ENCODE measurements at places on chromosomes 1 and 21.

- DNase-seq: no peak
Observed at GRCh38 chr1:109881906-109882287, 28.8 kb upstream of the CSF1 start.

- no peak for DNase-seq
Observed at GRCh38 chr1:53681351-53681976, 57.5 kb downstream of the GLIS1 start.

GRCh38 chr1:33460144-33460543 lies 12.3 kb upstream of the ZSCAN20 start:
- no peak for DNase-seq

DNA sequence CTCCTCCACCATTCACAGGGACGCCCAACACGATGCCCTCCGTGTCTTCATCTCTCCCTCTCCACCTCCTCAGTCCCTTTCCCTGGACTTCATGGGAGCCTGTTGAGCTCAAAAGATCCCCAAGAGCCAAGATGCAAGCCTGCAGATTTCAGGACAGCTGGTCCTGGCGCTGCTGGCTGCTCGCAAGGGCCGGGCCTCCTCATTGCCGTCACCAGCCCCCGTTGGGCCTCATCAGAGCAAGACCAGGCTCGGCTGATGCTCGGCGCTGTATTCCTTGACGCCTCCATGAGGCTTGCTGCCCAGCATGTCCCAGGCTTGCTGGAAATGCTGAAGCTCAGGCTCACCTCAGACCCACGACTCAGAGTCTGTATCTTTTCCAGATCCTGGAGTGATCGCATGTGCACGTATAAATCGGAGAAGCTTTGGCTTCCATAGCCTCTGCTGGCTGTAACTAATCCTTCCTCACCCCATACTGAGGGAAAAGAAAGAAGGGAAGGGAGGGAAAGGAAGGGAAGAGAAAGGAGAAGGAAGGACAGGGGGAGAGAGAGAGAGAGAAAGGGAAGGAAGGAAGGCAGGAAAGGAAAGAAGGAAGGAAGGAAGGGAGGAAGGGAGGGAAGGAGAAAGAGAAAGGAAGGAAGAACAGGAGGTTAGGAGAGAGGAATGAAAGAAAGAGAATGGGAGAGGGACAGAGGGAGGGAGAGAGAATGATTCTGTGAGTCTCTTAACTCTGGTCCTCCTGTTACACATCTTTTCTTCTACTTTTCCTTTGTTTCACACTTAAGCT lies 94.6 kb downstream of the KCNJ15 start:
- DNase-seq: no peak

GRCh38 chr21:36542312-36543101 lies 62.6 kb upstream of the CLDN14 start:
- DNase-seq: no peak

- no peak for DNase-seq
Observed at GRCh38 chr21:43275421-43276211, 106.8 kb downstream of the CRYAA start.

DNA sequence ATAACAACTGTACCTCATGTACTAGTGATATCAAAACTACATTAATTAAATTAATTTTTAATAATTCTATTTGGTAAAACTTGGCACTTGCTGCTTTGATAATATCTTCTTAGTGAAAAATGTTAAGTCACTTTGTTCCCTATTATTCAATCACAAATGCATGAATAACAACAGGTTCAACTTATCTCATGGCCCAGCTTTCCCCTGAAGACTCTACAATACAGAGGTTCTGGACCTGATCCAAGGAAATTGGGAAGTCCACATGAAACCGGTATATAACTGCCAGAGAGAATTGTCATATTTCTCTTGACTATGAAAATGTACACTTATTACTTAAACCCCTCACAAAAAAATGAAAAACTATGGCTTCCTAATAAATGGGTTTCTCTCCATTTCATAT lies 33.9 kb upstream of the PTPRC start:
- DNase-seq: no peak

- DNase-seq: no peak
Observed at GRCh38 chr1:28039341-28039740, 49.1 kb downstream of the EYA3 start.

DNA sequence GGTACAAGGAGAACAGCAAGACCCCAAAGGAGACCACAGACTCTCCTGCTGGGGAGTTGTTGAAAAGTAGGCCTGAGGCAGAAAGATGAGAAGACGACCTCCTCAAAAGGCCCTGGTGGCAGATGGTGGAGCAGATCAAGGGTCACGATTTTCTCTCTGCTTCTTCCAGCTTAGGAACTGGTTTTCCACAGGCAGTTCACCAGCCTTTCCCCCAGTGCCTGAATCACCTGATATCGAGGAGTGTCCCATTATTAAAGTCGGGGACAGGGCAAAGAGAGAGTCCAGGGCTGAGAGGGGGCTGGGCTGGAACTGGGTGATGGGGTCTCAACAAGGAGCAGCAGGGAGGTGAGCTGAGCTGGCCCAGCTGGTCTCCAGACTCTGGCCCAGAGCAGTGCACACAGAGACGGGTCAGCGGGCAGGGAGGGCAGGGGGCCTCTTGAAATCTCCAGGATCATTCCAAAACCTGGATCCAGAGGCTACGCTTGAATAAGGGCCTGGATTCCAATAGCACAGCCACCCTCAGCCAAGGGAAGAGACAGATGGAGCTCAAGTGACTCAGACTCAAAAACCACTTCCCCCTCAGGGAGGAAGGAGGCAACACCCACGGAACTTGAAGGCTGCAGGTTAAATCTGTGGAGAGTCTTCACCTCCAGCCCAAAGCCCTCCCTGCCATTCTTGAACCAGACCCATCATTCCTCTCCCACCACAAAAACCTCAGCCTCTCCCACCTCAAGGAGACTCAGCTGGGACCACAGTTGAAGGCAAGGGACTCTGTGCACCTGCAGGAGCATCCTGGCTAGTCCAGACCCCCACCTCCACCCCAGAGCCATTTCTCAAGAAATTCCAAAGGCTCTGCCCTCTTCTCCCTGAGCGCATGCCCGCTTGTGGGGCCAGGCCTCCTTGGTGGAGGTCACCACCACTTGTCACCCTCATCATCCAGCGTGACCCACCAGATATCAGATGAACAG lies at the start of gene S100A5:
Gene S100A5 (minus strand): TSS at position 541 of the 968 bp plus-strand sequence. CDS start 743 bp downstream, outside the sequence.
- DNase-seq: peak; percentile 88

- DNase-seq: no peak
Observed at GRCh38 chr1:151221616-151222015, 23.3 kb downstream of the PIP5K1A start.

Data from activated CD4-positive, alpha-beta T cell treated with anti-CD3 and anti-CD28 coated beads, Interleukin-2, amount 10 ng/mL, durations not matched to agents 24 days and 14 days (primary cell).